Stimulated activated CD8-positive, alpha-beta memory T cell treated with anti-CD3 and anti-CD28 coated beads, Interleukin-15, amount 100 ng/mL, for 24 hours (primary cell): ENCODE measurements at places on chromosomes 1 and 21.

DNA sequence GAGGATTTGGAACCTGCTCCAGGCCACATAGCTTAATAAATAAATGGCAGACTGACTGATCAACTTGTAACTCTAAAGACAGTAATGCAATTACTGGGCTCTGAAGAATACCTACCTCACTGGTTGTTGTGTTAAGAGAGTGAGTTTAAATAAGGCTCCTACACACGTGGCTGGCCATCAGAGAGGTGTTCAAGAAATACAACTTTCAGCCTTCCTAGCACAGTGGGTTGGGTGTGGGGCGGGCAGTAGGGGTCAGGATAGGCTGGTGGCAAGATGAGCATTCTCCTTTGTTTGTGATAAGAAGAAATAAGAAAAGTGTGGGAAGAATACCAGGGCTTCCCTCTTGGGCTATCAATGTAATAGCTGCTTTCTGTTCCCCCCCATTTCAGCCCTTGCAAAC, 151.3 kb downstream of the DAB1 start:
- no peak for DNase-seq

GRCh38 chr1:164823486-164824279, 264.7 kb downstream of the PBX1 start:
- no peak for DNase-seq

GRCh38 chr21:32765058-32765457, 6.5 kb downstream of the PAXBP1 start:
- no peak for DNase-seq

GRCh38 chr1:183942933-183943693, 94.4 kb downstream of the COLGALT2 start:
- no peak for DNase-seq

DNA sequence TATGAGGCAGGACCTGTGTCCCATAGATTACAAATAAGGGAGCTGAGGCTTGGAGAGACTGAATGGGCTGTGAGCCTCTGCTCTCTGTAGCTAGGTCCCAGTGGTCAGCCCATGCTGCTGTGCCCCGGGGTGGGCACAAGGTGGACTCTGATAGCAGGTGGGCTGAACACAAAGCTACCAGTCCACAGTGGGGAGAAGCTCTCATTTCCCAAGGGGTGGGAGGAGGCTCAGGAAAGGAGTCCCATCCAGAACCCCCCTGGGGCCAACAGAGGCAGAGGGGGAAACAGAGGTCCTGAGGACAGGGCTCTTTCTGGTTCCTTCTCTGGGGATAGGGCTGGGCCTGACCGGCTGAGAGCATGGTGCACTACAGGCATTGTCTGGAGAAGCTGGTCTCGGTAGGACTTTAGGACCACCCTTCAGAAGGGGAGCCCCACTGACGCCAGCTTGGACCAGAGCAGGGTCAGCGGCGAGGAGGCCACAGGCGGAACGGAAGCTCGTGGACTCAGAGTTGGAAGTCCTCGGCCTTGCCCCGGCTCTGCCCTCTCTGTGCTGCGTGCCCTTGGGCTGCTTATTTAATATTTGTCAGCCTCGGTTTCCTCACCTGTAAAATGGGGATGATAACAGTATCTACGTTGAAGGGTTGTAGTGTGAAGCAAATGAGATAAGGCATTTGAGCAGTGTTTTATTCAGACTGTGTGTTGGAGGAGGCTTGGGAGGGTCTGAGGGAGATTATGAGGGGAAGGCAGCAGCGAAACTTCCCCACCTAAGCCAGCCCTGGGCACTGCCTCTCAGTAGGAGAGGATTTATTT, 26.6 kb downstream of the SDE2 start:
- DNase-seq: no peak

- DNase-seq: peak; percentile 3
Observed at GRCh38 chr1:20100632-20101355, 18.5 kb downstream of the PLA2G2D start.

- no peak for DNase-seq
Observed at GRCh38 chr1:6037338-6037762, 8.3 kb upstream of the KCNAB2 start.

DNA sequence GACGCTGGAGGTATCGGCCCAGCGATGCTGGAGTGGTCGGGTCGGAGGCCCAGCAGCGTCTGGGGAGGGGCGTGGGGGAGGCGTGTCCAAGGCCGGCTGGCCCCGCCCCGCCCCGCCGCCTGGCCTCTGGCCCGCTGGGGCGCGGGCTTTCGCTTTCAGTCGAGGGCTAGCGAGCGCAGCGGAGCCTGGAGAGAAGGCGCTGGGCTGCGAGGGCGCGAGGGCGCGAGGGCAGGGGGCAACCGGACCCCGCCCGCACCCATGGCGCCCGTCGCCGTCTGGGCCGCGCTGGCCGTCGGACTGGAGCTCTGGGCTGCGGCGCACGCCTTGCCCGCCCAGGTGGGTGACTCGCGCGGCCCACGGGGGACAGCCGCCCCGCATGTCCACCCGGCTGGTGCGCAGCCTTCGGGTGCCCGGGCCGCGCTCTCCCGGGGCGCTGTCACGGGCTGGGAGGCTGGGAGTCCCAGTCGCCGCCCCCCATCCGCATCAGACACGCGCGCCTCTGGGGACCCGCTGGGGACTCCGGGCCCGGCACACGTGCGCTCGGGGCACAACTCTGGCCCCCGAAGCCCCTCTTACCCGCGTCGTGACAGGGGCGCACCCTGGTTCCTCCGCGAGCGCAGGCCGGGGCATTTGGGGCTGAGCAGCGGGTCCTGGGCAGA, at the start of gene TNFRSF1B:
TNFRSF1B (plus strand) TSS at position 158 of the 659 bp plus-strand sequence; CDS start at position 259, 101 bp downstream.
- no peak for DNase-seq
